EH (cell line): ENCODE measurements at places on chromosomes 12 and 14.

- no peak for DNase-seq
Measured at GRCh38 chr12:81150382-81150781, 72.5 kb downstream of the ACSS3 start.

GRCh38 chr14:95398630-95399547, 79.2 kb upstream of the CLMN start:
- no peak for DNase-seq

- DNase-seq: peak; percentile 7
Measured at GRCh38 chr14:31127690-31128089, 79.9 kb downstream of the HECTD1 start.

- no peak for DNase-seq
Measured at GRCh38 chr12:95506707-95507523, 33.0 kb downstream of the METAP2 start.

- DNase-seq: no peak
Measured at GRCh38 chr14:72598306-72598705, 295.6 kb downstream of the DPF3 start.

- no peak for DNase-seq
Measured at GRCh38 chr14:54465654-54466053, 23.1 kb downstream of the GMFB start.

- DNase-seq: peak; percentile 40
Measured at GRCh38 chr14:50064993-50065392, 51.4 kb downstream of the VCPKMT start.

DNA sequence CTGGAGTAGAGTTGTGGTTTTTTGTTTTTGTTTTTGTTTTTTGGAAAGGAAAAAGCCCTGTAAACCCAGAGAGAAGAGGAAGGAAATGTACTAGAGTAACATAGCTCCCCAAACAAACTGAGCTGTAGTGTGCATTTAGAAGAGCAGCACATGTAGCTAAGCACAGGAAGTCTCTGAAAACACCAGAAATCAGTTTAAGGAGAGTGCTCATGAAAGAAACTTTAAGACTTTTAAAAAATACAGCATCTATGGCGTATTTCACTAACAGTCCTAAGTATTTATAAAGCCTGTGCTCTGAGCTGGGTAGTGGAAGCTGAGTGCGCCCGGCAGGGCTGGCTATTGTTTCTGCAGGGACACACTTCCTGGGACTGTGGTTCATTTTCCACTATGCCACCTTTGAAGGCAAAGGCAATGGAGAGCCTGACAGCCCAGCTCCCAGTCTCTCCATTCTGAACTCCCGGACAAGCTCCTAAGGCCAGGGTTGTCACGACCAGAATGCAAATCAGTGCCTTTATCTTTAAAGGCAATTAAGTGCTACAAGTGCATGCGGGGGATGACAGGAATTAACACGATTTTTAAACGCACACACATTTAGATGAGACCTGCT, 45.4 kb downstream of the NIN start:
- no peak for DNase-seq

- DNase-seq: no peak
Measured at GRCh38 chr12:27000961-27001360, 13.2 kb downstream of the TM7SF3 start.

DNA sequence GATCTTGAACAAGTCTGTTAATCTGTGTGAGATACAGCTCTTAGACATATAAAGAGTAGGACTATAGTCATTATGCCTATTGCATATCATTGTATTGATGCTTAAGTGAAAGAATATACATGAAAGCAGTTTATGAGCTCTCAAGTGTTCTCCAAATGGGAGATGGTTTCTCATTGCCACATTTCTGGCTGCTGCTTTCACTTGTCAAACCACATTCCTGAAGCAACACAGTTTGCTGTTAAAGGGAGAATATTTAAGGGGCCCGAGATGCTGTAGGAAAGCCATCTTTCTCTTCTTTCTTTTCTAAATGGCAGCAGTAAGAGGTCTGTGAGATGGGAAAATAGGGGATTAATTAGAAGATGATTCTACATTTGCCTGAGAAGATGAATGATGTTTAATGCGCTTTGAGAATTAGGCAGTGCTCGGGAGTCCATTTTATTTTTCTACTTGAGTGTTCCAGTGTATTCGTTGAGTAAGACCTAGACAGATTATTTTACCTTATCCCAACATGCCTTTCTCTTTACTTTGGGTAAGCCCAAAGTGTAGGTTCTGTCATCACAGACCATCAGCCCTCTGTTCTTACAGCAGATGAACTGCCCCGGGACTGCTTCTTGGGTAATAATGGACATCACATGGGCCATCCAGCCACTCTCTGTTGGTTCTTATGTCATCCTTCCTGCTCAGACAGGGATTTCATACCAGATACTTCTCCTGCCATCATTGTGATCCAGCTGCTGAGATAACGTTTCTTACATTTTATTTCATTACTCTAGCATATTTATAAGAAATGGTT, 35.6 kb downstream of the ANO4 start:
- DNase-seq: no peak

DNA sequence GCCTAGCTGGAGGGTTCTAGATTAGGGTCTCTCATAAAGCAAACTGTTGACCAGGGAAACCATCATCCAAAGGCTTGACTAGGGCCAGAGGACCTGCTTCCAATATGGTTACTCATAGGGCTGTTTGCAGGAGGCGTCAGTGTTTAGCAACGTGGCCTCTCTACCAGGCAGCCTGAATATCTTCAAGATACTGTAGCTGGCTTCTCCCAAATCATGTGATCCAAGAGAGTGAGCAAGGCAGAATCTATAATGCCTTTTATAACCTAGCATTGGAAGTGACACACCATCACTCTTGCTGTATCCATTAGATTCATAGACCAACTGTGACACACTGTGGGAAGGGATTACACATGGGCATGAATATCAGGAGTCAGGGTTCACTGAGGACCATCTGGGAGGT, 17.3 kb downstream of the TPH2 start:
- DNase-seq: peak; percentile 67

GRCh38 chr14:23164250-23164649, 19.2 kb downstream of the SLC7A8 start:
- DNase-seq: no peak

- no peak for DNase-seq
Measured at GRCh38 chr14:39988939-39989338, 556.7 kb upstream of the FBXO33 start.

GRCh38 chr12:110686294-110686903, 2.5 kb downstream of the HVCN1 start:
- no peak for DNase-seq

- no peak for DNase-seq
Measured at GRCh38 chr14:101222362-101223070, 319.0 kb upstream of the RTL1 start.

GRCh38 chr12:55686366-55687010, 21.2 kb downstream of the ITGA7 start:
- DNase-seq: peak; percentile 15

DNA sequence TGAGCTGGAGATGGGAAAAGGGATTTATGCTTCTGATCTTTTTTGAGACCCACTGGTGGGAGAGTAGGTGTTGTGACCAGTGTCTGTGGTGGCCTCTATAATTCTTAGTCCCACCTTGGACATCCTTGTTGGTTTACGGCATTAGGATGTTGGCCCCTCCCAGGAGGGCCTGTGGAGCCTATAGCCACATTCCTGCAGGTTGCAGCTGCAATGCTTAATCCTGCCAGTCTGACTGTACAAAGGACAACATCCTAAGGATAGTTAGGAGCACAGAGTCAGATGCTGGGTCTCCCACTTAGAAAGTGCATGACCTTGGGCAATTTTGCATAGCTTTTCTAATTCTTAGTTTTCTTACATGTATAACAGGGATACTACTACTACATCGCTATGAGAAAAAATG, 150.9 kb upstream of the SLC38A2 start:
- DNase-seq: no peak

GRCh38 chr14:39704594-39704993, 272.4 kb upstream of the FBXO33 start:
- DNase-seq: no peak

GRCh38 chr14:77000340-77001270, 27.9 kb downstream of the IRF2BPL start:
- DNase-seq: peak; percentile 76

DNA sequence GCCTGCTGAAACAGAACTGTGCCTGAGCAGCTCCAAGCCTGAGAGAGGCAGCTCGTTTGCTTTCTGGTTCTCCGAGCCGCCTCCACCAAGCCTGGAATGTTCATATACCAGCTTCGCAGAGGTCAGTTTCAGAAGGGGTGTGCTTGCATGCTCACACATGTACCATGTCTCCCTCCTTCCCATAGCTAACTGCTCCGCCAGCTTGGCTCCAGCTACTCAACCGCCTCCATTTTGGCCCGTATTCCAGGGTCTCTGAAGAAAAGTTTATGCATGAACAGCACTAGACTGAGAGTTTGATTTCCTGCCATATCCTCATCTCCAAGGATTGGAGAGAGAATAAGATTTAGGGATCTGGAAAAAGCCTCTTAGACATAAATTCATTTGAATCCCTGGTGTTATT, 103.7 kb downstream of the SMOC1 start:
- DNase-seq: no peak

GRCh38 chr14:91128699-91129098, 14.8 kb downstream of the DGLUCY start:
- DNase-seq: no peak

GRCh38 chr12:2251526-2252209, 198.9 kb downstream of the CACNA1C start:
- peak; percentile 68 for DNase-seq

DNA sequence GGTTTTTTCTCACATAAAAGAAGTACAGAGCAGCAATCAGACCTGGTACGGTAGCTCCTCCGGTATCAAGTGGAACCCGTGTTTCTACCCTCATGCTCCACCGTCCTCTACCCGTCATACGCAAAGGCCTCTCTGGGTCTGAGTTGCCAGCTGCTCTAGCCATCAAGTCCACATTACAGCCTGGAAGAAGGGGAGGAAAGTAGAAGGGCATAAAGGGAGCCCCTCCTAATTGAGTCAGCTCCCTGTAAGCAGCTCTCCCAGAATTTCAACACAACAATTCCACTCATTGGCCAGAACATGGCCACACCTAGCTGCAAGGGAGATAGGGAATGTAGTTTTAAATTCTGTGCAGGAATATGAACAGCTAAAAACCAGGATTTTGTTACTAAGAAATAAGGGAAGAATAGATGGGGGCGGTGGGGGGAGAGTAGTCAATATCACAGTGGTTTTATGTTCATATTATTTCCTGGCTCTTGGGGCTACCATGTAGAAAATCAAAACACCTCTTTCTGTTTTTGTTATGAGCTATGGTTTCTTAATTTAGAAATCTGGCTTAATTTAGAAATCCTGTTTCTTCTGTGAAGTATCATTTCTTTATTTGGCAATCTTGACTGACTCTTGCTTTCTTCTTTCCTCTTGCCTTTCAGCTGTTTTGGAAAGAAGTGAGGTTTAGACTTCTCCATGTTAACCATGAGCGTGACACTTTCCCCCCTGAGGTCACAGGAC, 103.9 kb downstream of the AKAP6 start:
- DNase-seq: peak; percentile 8

DNA sequence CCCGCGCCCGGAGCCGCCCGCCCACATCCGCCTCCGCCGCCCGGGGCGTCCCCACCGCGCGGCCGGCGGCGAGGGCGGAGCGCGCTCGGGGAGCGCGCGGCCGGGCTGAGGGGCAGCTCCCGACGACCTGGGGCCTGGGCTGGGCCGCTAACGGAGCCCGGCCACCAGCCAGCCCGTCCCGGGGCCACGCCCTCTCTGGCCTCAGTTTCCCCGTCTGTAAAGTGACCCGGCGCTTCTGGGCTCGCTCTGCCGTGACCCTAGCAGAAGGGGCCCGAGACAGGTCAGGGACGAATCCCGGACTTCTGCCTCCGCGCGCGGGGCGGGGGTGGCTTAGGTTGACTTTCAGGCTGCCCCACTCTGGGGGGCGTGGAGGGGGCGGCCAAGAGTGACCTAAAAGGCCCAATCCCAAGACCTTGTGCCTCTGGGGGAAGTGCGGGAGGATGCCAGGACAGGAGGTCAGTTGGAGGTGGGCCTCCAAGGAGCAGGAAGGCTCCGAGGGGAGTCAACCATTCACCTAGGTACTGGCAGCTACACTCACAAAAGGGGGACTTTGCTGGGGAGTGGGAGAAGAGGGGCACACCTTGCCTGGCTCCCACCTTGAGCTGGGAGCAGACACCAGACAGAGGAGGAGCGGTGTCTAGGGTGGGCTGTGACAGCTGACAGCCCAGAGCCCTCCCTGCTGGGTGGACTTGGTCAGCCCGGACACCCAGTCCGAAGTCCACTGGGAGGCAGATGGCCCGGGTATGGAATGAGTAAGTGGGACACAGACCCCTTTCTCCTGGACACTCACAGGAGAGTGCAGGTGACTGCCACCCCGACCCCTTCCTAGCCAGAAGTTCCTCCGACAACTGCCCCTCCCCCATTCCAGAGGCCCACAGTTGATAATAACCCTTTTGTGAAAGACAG, 486 bp upstream of the AKT1 start:
- DNase-seq: peak; percentile 64

GRCh38 chr12:13851828-13852227, 129.6 kb downstream of the GRIN2B start:
- DNase-seq: no peak

DNA sequence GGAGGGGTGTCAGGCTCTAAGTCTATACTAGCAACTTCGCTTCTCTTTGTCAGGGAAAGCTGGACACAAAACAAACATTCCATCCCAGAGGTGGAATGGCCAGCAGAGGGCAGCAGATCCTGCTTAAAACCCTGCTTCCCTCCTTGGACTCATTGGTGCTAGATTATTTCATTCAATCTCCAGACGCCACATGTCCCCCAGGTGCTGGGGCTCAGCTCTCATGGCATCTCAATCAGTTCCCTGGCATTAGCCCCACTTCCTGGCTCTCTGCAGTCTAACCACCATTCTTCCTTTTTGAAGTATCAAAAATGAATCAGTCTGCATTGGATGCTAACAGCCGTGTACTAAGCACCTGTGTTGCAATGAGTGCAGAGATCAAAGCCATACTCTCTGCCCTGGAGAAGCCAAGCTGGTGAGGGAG, 8.1 kb upstream of the PPP1R1A start:
- DNase-seq: peak; percentile 62

DNA sequence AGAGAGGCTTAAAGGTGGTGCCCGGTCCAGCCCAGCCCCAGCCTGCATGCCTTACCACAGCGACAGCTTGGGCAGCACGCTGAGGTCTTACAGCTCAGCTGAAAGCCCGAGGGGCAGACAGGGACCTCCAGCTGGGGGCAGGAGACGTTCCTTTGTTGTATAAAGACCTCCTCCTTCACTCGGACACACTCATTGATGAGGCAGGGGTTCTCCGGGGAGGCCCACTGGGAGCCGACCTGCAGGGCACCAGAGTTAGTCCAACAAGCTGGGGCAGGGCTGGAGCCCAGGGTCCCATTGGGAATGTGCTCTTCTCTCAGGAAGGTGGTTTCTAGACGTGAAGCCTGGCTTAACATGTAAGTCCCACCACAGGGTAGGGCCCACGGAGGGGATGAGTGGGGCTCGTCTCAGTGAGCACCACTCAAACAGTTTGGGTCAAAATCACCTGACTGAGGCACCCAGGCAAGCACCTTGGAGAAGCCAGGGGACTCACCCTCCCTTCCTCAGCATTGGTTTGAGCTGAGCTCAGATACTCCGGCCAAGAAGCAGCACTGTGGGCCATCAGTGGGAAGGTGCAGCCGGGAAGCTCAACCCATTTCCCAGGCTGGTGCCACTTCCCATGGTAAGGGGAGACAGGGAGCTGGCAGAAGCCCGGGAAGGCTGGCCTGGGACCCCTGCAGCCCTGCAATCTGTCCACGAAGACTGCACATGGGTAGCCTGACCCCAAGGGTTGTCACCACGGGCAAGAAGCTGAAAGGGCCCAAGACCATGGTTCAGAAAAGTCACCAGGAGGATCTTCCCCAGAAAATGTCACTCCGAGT, 24.3 kb upstream of the ANO2 start:
- DNase-seq: no peak

GRCh38 chr12:43444940-43445564, 107.0 kb downstream of the ADAMTS20 start:
- peak; percentile 50 for DNase-seq

- DNase-seq: peak; percentile 73
Measured at GRCh38 chr12:21428241-21428640, 9.2 kb upstream of the PYROXD1 start.
